Activated CD4-positive, alpha-beta T cell treated with anti-CD3 and anti-CD28 coated beads, Interleukin-2, amount 10 ng/mL, durations not matched to agents 7 days and 5 days (primary cell): ENCODE measurements at places on chromosomes 5 and 9. TPM values are rescaled to one million over a fixed set of nuclear protein-coding genes. Genes with fewer than 3 reads are reported as not detected.

Gene PDE6A
- total RNA-seq: not detected

Gene SPIN1
- total RNA-seq: 30.0 TPM

Gene EGFLAM
- total RNA-seq: not detected

Gene POLK
- 27.1 TPM for total RNA-seq
